ENCODE measurements at places on chromosomes 12 and 14.

DNA sequence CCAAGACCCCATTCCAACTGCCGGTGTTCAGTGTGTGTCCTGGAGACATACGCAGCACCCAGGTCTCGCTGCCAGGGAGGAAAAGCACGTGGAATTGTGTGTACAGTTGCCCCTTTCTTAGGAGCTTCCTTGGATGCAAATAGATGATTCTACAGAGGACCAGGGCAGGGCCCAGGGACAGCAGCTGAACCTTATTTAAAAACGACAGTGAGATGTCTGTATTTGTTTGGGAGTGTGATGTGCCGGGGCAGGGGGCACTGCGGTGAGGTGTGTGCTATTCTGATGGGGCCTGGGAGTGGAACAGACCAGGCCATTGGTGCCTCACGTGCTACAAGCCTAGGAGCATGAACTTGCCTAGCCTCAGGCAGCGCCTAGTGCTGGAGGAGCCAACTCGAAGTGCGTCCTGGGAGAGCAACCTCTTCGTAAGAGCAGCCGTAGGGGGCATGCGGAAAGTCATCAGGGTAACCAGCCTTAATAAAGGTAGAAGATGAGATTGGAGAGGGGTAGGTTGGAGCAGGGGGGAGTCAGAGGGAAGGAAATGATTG, 98.3 kb upstream of the ESRRB start:
- DNase-seq: no peak

DNA sequence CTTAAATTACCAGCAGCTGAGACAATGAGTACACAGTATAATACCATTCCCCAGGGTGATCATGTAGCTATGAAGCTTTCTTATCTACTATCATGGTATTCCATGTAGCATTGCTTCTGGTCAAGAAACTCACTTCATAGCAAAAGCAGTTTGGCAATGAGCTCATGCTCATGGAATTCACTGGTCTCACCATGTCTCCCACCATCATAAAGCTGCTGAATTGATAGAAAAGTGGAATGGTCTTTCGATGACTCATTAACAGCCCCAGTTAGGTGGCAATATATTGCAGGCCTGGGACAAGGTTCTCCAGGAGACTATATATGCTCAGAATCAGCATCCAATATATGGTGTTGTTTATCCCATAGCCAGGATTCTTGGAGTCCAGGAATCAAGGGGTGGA, 553.7 kb downstream of the FOXG1 start:
- DNase-seq: no peak

GRCh38 chr12:46071335-46071734, 81.0 kb upstream of the SCAF11 start:
- DNase-seq: no peak

DNA sequence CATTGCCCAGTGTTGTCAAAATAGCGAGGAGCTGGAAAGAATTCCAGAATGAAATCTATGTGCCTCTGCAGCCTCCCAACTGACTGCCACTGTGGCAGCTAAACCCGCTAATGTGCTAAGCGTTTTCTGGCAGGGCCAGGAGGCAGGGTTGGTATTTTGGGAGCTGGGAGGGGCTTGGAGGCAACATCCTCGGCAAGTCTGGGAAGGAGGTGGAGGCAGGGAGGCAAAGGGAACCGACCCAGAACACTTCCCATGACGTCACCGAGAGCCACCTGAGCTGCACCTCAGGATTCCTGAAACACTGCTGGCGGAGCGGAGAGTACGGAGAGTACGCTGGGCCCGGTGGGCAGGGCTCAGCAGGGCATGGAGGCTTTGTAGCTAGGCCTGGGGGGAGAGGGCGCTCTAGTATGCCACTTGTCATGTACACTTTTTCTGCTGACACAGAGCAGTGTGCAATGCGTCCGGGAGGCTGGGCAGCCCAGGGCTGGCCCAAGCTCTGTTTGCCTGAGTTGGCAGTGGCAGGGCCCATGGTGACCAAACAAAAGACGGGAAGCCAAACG, 81.5 kb downstream of the DPF3 start:
- DNase-seq: no peak

DNA sequence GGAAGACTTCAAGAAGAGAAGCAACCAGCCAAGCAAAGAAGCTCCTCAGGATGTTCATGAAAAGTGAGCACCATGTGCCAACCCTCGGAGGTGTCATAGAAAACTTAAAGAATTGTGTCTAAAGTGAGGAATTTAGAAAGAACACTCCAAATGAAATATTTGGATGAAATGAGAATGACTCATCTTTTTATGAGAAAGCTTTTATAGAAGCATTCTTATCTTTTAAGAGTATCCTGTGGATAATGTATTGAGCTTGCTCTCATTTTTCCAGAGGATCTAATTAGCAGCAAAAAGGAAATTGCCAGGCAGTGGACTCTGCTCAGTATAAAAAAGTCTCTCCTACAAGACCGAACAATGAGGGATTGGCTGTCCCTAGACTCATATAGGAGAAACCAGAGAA, 454.9 kb downstream of the LRIG3 start:
- DNase-seq: no peak

GRCh38 chr14:22819151-22819988, 4.1 kb upstream of the SLC7A7 start:
- no peak for DNase-seq

DNA sequence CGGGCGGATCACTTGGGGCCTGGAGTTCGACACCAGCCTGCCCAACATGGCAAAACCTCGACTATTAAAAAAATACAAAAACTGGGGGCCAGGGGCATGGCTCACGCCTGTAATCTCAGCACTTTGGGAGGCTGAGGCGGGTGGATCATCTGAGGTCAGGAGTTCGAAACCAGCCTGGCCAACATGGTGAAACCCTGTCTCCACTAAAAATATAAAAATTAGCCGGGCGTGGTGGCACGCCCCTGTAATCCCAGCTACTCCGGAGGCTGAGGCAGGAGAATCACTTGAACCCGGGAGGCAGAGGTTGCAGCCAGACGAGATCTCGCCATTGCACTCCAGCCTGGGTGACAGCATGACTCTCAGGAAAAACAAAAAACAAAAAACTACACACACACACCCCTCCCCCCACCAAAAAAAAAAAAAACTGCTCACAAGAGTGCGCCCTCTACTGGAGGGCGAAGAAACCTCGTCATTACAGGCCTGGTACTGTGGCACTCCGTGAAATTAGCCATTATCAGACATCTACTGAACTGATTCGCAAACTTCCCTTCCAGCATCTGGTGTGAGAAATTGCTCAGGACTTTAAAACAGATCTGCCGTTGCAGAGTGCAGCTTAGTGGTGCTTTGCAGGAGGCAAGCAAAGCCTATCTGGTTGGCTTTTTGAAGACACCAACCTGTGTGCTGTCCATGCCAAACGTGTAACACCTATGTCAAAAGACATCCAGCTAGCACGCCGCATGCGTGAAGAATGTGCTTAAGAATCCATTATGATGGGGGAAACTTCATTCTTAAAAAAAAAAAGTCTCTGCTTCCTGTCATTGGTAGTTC, 7.7 kb downstream of the PPP1R3E start:
- DNase-seq: peak; percentile 34

DNA sequence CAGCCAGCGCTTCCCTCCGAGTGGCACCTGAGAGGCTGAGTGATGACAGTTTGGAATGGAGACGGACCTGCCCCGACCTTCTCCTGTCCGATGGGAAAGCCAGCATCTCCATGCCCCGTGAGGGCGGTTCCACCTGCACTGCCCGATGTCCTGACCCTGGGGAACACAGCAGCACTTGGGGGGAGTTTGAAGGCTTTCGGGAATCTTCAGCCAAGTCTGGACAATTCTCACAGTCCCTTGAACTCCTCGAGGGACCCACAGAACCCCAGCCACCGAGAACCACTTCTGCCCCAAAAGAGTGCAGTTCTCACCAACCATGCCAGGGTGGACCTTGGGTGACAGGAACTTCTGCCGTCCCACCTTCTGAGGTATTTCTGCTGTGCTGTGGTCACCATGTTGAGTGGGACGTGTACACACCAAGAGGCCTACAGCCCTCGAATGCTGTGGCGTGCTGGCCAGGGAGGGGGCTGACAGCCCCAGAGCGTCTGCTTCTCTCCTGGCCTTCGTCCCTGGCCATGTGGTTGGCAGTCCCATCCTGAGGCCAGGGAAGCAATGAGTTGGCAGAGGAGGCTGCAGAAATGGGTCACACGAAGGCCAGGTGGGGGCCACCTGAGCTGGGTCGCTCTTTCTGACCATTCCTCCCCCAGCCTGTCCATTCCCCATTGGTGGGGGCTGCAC, 1.0 kb downstream of the CLBA1 start:
- DNase-seq: no peak

DNA sequence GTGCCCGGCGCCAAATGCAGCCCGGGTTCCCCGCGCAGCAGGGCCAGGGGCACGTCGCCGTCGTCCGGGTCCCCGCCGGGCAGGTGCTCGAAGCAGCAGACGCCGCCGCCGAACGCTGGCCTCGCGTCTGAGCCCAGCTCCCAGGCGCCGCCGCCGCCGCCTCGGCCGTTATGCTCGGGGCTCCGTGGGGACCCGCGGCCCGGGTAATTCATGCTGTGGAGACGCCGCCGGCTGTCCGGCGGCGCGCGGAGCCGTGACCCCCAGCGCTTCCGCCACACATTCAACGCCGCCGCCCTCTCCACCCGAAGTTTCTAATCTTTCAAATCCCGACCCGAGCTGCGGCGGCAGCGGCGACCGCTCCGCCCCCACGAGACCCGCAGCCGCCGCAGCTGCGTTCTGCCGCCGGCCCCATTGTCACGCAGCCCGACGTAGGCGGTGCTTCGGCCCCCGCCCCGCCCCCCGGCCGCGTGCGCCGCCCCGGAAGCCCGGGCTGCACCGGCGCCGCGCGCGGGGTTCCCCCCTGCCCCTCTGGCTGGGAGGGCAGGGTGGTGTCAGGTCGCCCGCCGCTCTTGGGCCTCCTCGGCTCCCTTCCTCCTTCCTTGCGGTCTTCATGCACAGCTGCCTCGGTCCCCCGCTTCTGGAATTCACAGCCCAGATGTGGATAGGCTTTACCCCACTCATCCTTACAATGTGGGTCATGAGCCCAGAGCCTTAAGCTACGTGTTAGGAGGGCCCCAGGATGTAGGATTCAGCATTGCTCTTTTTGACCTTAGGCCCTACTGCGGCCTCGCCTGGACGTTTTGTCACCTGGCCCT, at the start of gene DDHD1:
TSS of gene DDHD1 (minus strand) at position 437 of the 815 bp plus-strand sequence. CDS start at position 212, 225 bp downstream.
- DNase-seq: peak; percentile 74

- DNase-seq: no peak
Observed at GRCh38 chr14:64733321-64733720, 29.1 kb downstream of the PLEKHG3 start.

DNA sequence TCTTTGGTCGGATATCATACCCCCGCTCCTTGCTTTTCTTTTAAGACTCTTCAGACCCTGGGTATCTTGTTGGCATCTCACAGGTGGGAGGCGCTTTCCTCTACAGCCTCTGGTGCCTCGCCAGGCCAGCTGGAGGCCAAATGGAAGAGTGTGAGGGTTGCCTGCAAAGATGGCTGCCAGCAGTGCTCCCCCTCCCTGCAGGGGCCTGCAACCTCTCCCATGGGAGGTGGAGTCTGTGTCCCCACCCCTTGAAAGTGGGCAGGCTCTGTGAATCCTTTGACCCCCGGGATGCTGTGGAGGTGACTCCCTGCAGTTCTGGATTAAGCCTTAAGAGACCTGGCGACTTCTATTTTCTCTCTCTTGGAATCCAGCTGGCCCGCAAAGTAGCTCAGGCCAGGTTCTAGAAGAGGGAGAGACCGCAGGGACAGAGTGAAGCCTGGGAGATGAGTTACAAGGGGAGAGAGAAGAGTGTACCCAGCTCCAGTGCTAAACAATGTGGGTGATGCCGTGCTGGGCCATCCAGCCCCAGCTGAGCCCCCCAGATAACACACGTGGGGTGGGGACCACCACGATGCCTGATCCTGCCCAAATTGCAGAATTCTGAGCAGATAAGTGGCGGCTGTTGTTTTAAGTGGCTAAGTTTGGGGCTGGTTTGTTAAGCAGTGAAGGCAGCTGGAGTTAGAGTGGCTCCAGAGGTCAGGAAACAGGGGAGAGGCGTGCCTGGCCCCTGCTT, 37.9 kb upstream of the NCOR2 start:
- DNase-seq: no peak

- no peak for DNase-seq
Observed at GRCh38 chr12:57604454-57604991, at the start of gene DTX3. Gene DTX3, plus strand, starts transcription at chr12:57604824. Its CDS starts 1,694 bp downstream, at chr12:57606518.

- no peak for DNase-seq
Observed at GRCh38 chr12:14981049-14981448, 8.2 kb downstream of the PDE6H start.

DNA sequence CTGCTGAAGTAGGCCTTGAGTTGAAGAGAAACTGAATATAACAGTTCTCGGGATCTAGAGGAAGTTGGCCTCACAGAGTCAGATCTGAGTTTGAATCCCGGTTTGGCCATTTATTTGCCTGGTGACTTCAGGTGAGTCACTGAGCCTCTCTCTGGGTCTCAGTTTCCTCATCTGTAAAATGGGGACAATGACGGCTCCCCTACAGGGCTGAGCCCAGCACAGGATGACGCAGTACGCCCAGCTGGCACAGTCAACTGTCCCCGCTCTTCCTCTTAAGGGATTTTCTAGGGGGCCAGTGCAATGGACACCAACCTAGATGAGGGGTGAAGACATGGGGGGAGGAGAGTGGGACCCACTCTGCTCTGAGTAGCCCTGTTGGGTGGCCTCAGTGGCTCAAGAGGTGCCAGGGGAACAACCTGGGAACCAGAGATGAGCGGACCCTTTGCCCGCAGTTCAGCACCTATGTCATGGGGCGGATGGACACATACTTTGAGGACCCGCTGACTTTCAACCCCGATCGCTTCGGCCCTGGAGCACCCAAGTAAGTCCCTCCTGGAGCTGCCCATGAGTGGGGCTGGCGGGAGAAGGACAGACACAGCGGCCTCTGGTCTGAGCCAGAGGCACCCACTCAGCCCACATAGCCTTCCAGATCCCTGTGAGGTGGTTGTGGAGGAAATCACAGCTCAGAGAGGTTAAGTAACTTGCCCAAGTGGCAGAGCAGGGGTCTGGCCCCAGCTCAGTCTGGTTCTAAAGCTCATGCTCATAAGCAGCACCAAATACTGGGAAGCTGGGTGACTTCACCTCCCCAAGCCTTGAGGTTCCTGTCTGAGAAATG, 41.1 kb downstream of the CYP46A1 start:
- DNase-seq: no peak

GRCh38 chr14:64598404-64598803, 48.6 kb downstream of the PPP1R36 start:
- no peak for DNase-seq

DNA sequence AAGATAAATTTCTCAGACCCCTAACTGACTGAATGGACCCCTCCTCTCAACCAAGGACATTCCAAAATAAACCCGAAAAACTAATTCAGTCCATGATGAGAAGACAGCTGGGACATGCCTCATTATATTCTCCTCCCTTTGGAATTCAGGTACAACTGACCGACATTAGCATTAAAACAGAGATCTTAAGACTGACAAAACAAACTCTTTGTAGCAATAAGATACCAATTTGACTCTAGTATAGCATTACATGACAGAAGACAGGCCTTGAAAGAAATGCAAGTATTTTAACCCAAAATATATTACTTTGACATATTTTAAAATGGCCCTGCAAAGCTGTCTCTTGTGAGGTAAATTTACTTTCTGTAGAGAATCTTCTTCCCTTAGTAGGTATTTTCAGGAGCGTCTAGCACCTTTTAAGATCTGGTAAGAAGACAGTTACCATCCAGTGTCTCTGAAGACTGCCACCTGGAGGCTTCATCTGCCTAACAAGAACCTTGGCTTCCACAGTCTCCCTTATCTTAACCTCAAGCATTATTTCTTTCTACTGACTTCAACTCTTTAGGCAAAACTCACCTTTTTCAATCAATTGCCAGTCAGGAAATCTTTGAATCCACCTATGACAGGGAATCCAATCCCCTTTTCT, 957.5 kb downstream of the SLC6A15 start:
- no peak for DNase-seq

All from stimulated activated CD4-positive, alpha-beta T cell treated with anti-CD3 and anti-CD28 coated beads, Interleukin-4, amount 100 ng/mL, for 48 hours (primary cell).